ENCODE measurements at places on chromosomes 3 and 15. TPM values are rescaled to one million over a fixed set of nuclear protein-coding genes. Genes with fewer than 3 reads are reported as not detected.
A peak's percentile ranks its signal among the peaks of the same experiment; 100 is the strongest.

ITIH1 gene
- total RNA-seq, result not detected

OSTN gene
- not detected for total RNA-seq

DAZL gene
- not detected for total RNA-seq

CEP152 gene
- total RNA-seq, result 1.8 TPM

DGKG gene
- total RNA-seq, result not detected

PSTPIP1 gene
- 0.38 TPM for total RNA-seq

DNA sequence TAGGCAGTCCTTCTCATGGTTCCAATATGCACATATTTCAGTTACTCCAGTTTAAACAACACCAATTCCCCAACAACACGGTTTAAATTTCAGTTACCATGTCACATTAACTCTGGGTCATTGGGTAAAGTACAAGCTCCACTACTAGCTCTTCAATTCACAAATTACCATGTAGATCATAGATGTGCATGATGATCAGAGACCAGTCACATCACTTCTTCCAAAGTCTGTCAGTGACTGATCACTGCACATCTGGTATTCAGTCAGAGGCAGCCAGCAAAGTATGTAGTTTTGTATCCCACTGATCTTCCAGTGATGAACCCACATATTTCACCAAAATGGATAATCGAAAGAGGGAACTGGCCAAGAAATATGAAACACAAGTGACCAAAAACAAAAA is 978.4 kb upstream of the CFAP20DC start:
- no peak for DNase-seq
- H3K36me3 ChIP-seq, result no peaks in the 10 kb centered on the region
- peaks cover 14% of the 10 kb centered on the region for H3K4me1 ChIP-seq
- no peaks in the 10 kb centered on the region for H3K27me3 ChIP-seq
- no peak overlapping the region for H3K27ac ChIP-seq

DNA sequence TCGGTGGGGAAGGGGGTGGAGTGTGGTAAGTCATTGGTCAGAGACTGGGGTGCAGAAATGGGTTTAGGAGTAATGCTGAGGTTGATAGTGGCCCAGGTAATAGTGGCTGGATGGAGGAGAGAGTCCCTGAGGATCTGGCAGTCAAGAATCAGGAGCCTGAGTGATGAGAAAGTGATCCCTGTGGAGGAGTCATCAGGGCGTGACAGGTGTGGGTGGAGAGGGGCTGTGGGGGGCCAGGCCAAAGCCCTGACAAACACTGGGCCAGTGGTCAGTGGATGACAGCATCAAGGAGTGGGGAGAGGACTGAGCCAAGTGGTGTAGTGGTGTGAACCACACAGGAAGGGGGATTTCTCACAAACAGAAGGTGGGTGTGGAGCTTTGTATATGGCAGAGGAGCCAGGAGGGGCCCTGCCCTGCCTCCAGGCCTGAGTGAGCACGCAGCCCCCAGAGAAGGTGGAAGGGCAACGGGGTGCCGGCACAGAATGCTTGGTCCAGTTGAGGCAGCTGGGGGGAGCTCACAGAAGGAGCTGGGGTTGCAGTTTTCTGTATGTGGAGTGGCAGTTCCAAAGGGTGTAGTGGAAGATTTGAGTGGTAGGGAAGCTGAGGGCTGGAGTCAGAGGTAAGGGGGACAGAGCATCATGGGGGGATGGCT is 77.1 kb downstream of the SPSB4 start:
- no peak for DNase-seq
- no peaks in the 10 kb centered on the region for H3K36me3 ChIP-seq
- no peaks in the 10 kb centered on the region for H3K27me3 ChIP-seq
- H3K27ac ChIP-seq, result no peak overlapping the region
- no peak overlapping the region for H3K4me3 ChIP-seq
- no peaks in the 10 kb centered on the region for H3K4me1 ChIP-seq

DNA sequence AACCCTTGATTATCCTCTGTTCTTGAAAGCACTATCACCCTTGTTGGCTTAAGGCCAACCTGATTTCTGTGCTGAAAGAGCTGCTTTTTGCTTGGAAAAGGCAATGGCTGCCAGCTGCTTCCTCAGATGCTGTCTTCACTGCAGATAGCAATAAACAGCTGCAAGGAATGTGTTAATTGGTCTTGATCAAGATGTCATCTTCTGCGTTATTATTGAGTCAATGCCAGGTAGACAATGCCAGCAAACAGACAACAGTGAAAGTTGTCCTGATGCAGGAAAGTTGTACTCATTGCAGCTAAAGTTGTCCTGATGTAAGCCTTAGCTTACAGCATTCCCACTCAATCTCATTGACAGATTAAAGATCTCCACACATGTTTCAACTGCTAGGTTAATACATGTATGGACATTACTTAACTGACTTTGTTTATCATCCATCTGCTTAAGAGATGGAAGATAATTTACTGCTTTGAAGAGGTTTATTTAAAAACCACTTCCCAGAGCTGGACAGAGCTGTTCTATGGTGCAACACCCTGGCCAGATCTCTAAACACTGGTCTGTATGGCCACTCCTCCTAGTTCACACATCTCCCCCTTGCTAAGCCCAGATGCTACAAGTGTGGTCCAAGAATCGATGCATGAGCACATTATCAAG is 251.0 kb upstream of the MCTP2 start:
- peaks cover 13% of the 10 kb centered on the region for H3K27me3 ChIP-seq
- no peak overlapping the region for H3K4me3 ChIP-seq
- DNase-seq, result no peak
- no peaks in the 10 kb centered on the region for H3K36me3 ChIP-seq
- H3K27ac ChIP-seq, result no peak overlapping the region

DNA sequence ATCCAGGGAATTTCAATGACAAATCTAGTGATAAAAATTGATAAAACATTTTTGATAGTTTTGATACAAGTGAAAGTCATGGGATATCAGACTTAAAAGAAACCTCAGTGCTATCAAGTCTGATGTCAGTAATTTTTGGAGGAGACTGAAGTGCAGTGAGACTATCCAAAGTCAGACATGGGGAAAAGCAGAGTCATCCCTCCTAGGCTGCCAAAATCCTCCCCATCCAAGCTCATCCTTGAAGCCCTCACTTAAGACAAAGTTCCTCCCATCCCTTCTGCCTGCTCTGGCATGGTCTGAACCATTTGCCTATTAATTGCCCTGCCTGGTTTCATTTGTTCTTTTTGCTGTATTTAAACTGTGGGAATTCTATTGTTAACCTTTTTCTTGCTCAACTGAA is 456.9 kb upstream of the UBE2E2 start:
- H3K36me3 ChIP-seq, result no peaks in the 10 kb centered on the region
- DNase-seq, result no peak
- H3K27me3 ChIP-seq, result no peaks in the 10 kb centered on the region

DNA sequence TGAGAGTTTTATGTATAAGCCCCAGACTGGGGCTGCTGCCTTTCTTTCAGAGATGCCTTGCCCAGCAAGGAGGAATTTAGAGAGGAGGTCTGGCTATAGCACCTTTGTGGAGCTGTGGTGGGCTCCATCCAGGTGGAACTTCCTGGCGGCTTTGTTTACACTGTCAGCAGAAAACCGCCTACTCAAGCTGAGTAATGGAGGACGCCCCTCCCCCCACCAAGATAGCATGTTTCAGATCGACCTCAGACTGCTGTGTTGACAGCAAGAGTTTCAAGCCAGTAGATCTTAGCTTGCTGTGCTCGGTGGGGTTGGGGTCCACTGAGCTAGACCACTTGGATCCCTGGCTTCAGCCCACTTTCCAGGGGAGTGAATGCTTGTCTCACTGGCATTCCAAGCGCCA is 155.6 kb downstream of the STXBP5L start:
- H3K27me3 ChIP-seq, result no peaks in the 10 kb centered on the region
- no peak overlapping the region for H3K4me3 ChIP-seq

DNA sequence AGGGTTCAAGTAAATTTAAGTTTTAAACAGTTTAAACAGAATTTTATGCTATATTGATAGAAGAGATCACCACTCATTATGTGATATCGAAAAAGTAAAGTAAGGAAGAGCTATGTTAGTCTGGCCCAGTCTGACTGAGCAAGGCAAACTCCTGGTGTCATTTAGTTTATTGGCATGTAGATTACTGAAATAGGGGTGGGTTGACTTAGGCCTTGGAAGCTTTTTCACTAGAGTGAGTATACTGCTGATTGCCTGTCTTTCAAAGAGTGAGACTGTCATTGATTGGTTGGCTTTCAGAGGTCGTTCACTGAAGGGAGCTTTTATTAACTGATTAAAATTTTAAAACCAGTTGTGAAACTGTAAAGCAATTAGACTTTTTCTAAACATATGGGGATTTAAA is 294.5 kb downstream of the NAALADL2 start:
- no peaks in the 10 kb centered on the region for H3K36me3 ChIP-seq
- H3K4me3 ChIP-seq, result no peak overlapping the region
- no peaks in the 10 kb centered on the region for H3K27me3 ChIP-seq
- no peaks in the 10 kb centered on the region for H3K4me1 ChIP-seq

DNA sequence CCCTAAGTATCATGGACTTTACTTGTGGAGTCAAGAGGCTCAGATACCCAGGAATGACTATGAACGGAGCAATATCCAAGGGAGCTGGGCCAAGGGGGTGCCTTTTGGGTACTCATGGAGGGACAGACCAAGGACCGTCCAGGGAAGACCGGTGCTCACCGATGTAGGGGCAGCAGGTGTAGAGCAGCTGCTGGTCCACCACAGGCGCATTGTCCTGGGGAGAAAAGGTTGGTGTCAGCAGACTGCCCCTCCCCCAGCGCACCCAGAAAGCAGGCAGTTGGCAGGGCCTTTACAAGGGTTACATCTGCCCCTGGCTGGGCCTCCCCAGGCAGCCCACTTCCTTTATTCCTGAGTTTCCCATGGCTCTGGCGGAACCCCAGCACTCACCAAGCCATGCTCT is 7.5 kb downstream of the CDAN1 start:
- no peaks in the 10 kb centered on the region for H3K27me3 ChIP-seq
- peaks cover 13% of the 10 kb centered on the region for H3K36me3 ChIP-seq
- no peak for DNase-seq
- no peak overlapping the region for H3K4me3 ChIP-seq
- no peak overlapping the region for H3K27ac ChIP-seq
- H3K4me1 ChIP-seq, result no peaks in the 10 kb centered on the region

DNA sequence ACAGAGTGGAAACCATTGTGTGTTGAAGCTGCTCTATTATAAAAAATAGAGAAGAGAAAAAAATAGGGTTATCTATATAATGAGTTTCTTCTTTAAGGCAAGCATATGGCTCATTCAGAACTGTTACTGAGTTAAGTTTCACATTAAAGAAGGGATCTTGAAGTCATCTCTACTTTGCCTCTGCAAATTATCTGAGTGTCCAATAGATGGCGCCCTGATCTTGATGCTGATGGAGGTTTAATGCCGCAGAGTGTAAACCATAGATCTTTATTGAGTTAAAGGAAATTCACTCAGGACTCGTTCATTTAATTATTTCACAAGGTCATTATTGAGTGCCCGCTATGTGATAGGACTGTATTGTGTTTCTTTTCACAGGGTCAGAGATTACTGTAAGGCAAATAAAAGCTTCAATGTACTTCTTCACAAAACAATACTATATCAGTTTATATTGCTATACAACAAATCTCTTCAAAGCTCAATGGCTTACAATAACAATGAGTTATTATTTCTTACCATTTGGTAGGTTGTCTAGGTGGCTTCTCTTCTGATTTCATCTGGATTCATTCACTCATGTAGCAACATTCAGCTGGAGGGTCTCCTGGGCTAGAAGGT is 171.4 kb downstream of the NSUN3 start:
- DNase-seq, result peak; percentile 61

DNA sequence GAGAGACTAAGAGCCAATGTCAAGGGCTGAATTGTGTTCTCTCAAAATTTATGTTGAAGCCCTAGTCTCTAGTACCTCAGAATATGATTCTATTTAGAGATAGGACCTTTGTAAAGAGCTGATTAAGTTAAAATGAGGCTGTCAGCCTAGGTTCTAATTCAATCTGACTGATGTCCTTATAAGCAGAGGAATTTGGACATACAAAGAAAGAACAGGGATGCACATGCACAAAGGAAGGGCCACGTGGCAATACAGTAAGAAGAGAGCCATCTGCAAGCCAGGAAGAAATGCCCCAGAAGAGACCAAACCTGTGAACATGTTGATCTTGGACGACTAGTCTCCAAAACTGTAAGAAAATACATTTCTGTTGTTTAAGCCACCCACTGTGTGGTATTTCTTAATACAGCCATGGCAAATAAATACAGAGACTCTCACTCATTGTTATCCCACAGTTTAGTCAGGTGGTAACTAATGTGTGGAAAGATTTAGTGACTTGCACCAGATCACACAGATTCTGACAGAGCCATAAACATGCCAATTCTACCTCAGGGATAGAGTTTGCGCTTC is 652.2 kb downstream of the NAALADL2 start:
- no peak overlapping the region for H3K4me3 ChIP-seq
- H3K36me3 ChIP-seq, result no peaks in the 10 kb centered on the region

- peaks cover 15% of the 10 kb centered on the region for H3K4me1 ChIP-seq
- no peak overlapping the region for H3K27ac ChIP-seq
- H3K36me3 ChIP-seq, result no peaks in the 10 kb centered on the region
- no peaks in the 10 kb centered on the region for H3K27me3 ChIP-seq
- DNase-seq, result peak; percentile 92
- peak overlapping the region; percentile 71 for H3K4me3 ChIP-seq
These were observed 213.2 kb upstream of the PFN2 start for GRCh38 chr3:150183678-150184425.

DNA sequence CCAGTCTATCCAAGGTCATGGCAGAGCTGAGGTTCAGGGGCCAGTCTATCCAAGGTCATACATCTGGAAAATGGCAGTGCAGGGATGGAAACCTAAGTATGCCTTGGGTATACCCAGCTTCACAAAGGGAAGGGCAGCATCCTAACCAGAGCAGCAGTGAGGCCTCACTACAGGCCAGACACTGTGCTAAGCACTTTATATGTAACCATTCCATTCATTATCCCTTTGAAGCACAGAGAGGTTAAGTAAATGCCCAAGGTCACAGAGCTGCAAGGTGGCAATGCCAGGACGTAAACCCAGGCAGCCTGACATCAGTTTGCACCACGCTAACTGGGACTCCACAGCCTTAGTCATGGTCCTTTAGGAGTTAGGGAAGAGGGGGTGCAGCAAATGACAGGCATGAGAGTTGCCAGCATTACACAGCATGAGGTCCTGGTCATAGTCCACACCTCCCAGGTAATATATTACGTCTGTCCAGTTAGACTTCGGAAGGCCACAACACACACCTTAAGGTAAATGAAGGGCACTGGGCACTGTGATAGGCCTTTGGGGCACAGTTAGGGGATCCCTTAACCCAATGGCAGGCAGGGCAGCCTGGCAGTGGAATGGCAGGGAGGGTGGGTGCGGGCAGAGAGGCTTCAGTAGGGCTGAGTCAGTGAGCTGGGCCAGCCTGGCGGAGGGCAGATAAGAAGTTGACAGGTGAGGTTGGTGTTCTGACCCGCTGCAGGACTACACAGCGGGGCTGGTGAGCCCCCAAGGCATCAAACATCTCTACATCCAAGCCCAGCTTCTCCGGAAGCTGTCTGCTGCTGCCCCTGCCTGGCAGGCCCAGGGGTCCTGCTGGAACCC is 21.1 kb upstream of the CORO2B start:
- no peaks in the 10 kb centered on the region for H3K27me3 ChIP-seq
- H3K27ac ChIP-seq, result no peak overlapping the region
- no peaks in the 10 kb centered on the region for H3K36me3 ChIP-seq
- no peak overlapping the region for H3K4me3 ChIP-seq
- DNase-seq, result no peak

- peaks cover 37% of the 10 kb centered on the region for H3K4me1 ChIP-seq
- H3K27me3 ChIP-seq, result no peaks in the 10 kb centered on the region
- no peak overlapping the region for H3K4me3 ChIP-seq
These were observed 66.2 kb downstream of the CORO2B start for GRCh38 chr15:68644996-68645395.

Measured in GM23248 (cell line).